Psoas muscle (tissue), 8 donors: ENCODE measurements at places on chromosomes 3 and 15. TPM values are rescaled to one million over a fixed set of nuclear protein-coding genes. Genes with fewer than 3 reads are reported as not detected.

The GOLGA6D gene
- not detected for total RNA-seq

The LYZL4 gene
- total RNA-seq, result not detected

The CHCHD6 gene
- total RNA-seq, result 2.8 TPM

The POTEB2 gene
- not detected for total RNA-seq

The A4GNT gene
- total RNA-seq, result not detected

The FOXL2NB gene
- total RNA-seq, result not detected

The CHRNA7 gene
- 0.95 TPM for total RNA-seq

The ANKRD63 gene
- not detected for total RNA-seq

The IQCH gene
- 0.37 TPM for total RNA-seq

The TM4SF1 gene
- 32.9 TPM for total RNA-seq

The GPR160 gene
- 0.92 TPM for total RNA-seq

The NMNAT3 gene
- 9.7 TPM for total RNA-seq

The SLC24A5 gene
- total RNA-seq, result not detected

The TTLL13 gene
- 0.69 TPM for total RNA-seq

The NPAP1 gene
- not detected for total RNA-seq

The TRPM1 gene
- total RNA-seq, result not detected

The C2CD4B gene
- total RNA-seq, result 1.0 TPM

The CX3CR1 gene
- 1.9 TPM for total RNA-seq

The GPR27 gene
- total RNA-seq, result 0.99 TPM

The ATP13A5 gene
- not detected for total RNA-seq

The HERC2 gene
- total RNA-seq, result 41.1 TPM

The DIS3L gene
- 32.3 TPM for total RNA-seq

The SLC12A1 gene
- not detected for total RNA-seq

The EEF1AKMT4 gene
- 5.3 TPM for total RNA-seq

The TFRC gene
- 61.1 TPM for total RNA-seq

The PCOLCE2 gene
- total RNA-seq, result 3.5 TPM

The BNC1 gene
- 0.26 TPM for total RNA-seq

The COPS2 gene
- total RNA-seq, result 109 TPM

The PLA2G4B gene
- total RNA-seq, result 1.3 TPM

The LDHAL6B gene
- not detected for total RNA-seq

The CDHR4 gene
- total RNA-seq, result not detected

The ACKR4 gene
- 0.43 TPM for total RNA-seq

The ZBBX gene
- total RNA-seq, result not detected

The DISP2 gene
- total RNA-seq, result 0.62 TPM

The TJP1 gene
- total RNA-seq, result 47.4 TPM

The C2CD4A gene
- 0.09 TPM for total RNA-seq

The GREM1 gene
- total RNA-seq, result 0.60 TPM

The GOLGA8T gene
- total RNA-seq, result not detected

The GOLGA8J gene
- total RNA-seq, result 0.34 TPM

The SEMA3G gene
- 6.3 TPM for total RNA-seq

The CTDSPL2 gene
- 18.1 TPM for total RNA-seq

The SPATA12 gene
- total RNA-seq, result not detected

The TLR9 gene
- not detected for total RNA-seq

The PRR23E gene
- not detected for total RNA-seq
